RKO (cell line): ENCODE measurements at places on chromosomes 7 and 10.

- no peak for DNase-seq
These were observed 590.6 kb downstream of the DNAJB6 start for GRCh38 chr7:157927313-157927925.

DNA sequence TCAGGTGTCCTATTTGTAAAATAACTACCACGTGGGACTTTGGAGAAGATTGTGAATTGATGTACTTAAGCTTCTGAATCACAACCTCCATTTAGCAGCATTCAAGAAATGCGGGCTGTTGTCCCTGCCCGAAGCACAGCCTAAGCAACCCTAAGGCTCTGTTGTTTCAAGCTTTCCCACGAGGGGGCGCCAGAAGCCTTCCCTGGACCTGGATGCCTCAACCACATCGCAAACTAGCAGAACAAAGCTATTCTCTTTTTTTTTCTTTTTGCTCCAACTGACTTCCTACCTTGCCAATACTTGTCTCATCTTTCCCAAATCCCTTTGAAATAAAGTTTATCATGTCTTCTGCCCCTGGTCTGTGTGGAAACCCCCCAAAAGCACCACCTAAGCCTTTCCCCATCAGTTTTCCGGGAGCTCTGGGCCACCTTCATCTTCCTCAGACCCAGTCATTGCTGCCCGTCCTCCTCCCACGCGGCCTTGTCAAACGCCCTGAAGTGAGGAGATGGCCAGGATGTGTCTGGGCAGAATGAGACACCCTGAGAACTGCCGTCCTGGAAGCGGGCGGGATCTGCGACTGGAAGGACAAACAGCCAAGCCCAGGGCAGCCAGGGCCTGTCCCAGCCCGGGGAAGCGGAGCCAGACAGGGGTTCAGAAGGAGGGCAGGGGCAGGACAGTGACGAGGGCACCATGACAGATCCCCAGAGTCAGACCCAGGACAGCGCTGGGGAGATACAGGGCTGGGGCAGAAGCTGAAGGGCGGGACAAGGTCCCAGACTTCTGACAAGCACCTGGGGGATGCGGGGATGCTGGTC is 112.7 kb downstream of the SLIT1 start:
- DNase-seq: peak; percentile 68

DNA sequence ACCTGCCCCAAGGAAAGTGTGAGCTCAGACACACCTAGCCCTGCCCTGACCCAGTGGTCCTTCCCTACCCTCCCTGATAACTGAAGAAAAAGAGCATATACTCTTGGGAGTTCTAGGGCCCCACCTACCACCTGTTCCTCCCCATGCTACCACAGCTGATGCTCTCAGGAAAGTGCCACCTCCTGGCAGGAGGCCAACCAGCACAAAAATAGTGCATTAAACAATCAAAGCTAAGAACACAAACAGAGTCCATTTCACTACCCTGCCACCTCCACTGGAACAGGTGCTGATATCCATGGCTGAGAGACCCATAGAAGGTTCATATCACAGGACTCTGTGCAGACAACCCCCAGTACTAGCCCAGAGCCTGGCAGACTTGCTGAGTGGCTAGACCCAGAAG is 288.6 kb upstream of the PHF14 start:
- DNase-seq: no peak

DNA sequence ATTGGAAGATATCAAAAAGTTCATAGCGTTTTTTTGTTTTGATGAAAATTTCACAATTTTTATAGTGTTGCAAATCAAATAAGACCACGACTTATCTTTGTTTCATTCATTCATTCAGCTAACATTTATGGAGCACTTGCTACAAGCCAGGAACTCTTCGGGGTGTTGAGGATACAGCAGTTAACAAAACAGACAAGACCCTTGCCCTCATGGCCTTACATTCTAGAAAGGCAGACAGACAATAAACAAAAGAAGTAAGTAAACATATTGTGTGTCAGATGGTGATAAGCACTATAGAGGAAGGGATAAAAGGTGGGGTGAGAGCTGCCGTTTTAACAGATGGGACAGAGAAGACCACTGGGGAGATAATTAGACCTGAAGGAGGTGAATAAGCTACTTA is 41.6 kb upstream of the GSAP start:
- no peak for DNase-seq

DNA sequence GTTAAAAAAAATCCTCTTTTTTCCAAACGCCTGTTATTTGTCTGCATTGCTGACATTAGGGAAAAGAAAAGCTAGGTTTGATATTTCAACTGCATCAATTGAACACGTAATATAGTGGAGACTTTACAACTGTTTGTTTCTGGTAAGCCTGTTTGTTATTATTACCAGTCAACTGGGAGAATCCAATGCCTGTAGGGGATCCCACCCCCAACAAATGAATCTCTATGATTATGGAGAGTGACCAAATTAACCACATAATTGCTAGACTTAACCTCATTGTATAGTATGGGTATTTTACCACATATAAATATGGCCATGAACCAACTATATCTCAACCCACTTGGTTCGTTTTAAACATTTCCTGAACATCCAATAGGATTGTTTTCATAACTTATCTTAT is 216.1 kb downstream of the TWIST1 start:
- no peak for DNase-seq

GRCh38 chr7:114663502-114663901 is 248.9 kb downstream of the FOXP2 start:
- DNase-seq: peak; percentile 66

DNA sequence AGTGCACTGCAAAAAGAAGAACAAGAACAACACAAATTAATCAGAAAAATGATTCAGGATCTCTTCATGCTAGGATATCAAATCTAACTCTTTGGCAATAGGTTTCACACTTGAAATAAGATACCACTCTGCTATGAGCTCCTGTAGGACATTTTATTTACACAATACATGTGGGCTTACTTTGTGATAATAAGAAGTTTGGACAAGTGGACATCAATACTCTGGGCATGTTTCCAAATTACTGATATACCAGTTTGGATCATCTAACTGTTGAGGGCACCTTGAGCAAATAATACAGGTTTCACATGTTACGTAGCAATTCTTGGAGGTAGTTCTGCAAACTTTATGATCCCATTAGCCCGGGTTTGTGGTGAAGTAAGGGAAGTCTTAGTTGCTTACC is 59.8 kb downstream of the CPVL start:
- DNase-seq: no peak

DNA sequence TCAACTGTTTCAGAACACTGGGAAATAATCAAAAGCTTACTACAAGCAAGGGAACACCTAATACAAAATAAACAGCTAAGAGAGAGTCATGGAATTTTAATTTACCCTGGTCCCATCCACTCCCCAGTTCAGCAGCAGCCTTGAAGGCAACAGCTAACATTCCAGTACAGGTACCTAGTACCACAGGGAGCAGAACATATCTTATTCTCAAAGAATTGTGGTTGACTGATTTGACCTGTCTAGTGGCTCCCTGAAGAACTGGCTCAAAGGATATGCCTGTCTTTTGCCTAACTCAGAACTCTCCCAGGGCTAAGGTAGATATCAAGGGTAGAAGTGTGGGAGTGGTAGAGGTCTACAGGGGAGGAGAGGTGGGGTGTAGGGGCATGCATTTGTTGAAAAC is 32.3 kb downstream of the SMURF1 start:
- no peak for DNase-seq

DNA sequence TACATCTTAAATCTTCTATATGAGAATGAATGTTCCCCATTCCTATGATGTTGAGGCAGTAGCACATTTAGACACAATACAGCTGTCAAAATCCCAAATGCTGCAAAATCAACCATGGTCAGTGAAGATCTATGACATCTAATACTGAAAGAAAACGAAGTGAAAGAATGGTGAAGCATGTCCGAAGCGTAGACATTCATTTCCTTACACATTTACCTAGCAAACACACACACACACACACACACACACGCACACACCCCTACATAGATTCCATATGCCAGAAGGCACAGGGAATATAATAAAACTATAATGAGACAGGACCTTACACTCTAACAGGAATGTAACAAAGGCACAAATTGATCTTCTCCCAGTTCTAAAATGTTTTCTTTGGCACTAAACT is 32.5 kb downstream of the CCDC6 start:
- no peak for DNase-seq

- peak; percentile 3 for DNase-seq
These were observed 394.9 kb downstream of the DGKB start for GRCh38 chr7:14507617-14508016.

DNA sequence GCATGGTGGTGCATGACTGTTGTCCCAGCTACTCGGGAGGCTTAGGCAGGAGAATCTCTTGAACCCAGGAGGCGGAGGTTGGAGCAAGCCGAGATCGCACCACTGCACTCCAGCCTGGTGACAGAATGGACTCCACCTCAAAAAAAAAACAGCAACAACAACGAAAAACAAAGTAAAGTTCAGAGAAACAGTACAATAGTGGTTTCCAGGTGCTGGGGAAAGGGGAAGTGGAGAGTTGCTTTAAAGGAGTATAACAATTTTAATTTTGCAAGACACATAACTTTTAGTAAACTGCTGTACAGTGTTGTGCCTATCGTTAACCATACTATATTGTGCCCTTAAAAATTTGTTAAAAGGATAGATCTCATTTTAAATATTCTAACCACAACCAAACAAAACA is 662.7 kb upstream of the POT1 start:
- DNase-seq: no peak

DNA sequence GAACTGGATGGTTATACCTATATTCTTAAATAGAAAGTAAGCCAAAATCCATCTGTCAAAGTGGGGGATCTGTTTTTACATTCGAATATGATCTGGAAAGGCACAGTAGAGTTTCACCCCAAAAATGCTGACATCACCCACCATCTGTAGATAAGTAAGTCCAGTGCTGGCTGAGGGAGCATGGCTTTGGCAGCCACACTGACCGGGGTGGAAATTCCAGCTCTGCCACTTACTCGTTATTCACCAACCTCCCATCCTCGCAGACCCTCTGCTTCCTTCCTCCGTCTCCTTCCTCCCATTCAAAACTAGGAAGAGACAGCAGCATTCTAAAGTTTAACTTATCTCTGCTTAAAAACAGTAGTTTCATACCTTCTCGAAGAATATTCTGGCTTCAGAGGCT is 84.9 kb upstream of the GATA3 start:
- DNase-seq: no peak

DNA sequence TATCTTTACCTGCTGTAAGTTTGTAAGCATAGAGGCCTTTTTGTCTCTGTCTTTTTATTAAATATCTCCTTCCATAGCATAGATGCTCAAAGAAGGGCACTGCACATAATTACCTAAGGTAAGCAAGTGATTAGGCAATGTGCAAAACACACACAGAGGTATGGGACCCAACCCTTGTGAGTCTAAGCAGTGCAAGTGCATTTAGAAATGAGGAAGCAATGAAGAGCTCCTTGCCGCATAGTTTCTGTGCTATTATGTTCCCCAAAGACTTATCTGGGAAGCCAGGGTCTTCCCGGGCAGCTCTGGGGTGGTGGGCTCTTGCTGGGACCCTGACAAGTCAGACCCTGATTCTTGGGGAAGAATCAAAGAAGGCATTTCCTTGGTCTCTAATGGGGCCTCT is 13.5 kb upstream of the MGAM2 start:
- DNase-seq: no peak

GRCh38 chr7:12256090-12256489 is 45.0 kb downstream of the TMEM106B start:
- DNase-seq: peak; percentile 18

DNA sequence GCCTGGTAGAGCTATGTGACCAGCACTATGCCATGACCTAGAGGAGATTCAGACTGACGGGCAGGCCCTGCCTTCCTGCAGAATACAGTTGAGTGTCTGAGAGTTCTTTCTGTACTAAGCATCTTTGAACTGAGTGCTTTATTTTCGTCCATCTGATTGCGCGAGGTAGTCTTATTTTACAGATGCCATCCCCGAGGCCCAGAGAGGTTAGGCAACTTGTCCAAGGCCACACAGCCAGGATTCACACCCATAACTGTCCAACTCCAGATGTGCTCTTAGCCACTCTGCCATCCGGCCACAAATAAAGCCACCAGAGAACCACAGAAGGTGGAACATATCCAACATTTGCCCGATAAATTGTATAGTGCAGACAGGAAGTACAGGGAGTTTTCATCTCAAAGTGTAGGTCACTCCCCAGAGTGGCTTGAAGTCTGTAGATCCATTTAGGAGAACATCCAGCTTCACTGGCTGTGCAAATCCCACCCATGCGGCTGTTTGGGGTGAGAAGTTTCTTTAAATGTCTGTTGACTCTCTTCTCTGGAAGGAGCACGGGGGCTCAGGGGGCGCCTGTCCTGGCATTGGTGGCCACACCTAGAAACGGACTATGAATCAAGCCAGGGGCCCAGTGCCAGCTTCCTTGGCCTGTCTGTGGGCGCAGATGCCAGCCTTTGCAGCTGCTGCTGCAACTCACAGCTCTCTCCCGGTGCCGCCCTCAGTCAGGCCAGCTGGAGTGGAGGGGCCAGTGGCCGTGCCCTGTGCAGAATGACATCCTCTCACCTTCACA is 11.1 kb downstream of the CHST3 start:
- DNase-seq: no peak
